ENCODE measurements at places on chromosomes 6 and 20.

GRCh38 chr20:31869942-31870725, at the start of the genes DUSP15 and TTLL9:
TSS of gene DUSP15 (minus strand) at chr20:31870527. CDS start at chr20:31870337, 190 bp downstream.
TSS of gene TTLL9 (plus strand) at chr20:31870634. CDS start at chr20:31871127, 493 bp downstream.
- DNase-seq, result no peak

- no peak for DNase-seq
Observed at GRCh38 chr6:75025371-75025770, 180.5 kb downstream of the COL12A1 start.

- no peak for DNase-seq
Observed at GRCh38 chr20:41249411-41250281, 67.9 kb downstream of the ZHX3 start.

GRCh38 chr6:134624781-134625180, 306.9 kb upstream of the SGK1 start:
- DNase-seq, result no peak

DNA sequence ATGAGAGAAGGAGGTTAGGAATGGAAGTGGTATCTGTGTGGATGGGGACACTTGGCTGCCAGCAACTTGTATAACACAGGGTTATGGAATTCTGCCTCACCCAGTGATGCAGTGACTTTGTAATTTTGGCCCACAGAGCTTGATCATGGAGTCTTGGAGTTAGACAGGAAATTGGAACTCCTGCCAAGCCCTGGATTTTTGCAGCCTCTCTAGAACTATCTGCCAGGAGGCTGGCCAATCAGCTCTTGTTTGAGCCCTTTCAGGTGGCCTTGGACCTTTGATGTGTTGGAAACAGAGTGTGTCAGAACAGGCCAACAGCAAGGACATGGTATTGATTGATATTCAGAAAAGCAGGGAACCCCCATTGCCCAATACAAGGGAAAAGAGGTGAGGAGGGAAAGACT, 157.7 kb upstream of the GGTLC1 start:
- DNase-seq, result no peak

GRCh38 chr20:48238781-48239180, 453.5 kb upstream of the SULF2 start:
- DNase-seq, result no peak

GRCh38 chr6:153003366-153003690, 819 bp upstream of the MTRF1L start:
- DNase-seq, result no peak

- no peak for DNase-seq
Observed at GRCh38 chr20:38889792-38890496, 36.3 kb upstream of the FAM83D start.

- DNase-seq, result no peak
Observed at GRCh38 chr6:31005249-31006020, 4.8 kb upstream of the MUC22 start.

DNA sequence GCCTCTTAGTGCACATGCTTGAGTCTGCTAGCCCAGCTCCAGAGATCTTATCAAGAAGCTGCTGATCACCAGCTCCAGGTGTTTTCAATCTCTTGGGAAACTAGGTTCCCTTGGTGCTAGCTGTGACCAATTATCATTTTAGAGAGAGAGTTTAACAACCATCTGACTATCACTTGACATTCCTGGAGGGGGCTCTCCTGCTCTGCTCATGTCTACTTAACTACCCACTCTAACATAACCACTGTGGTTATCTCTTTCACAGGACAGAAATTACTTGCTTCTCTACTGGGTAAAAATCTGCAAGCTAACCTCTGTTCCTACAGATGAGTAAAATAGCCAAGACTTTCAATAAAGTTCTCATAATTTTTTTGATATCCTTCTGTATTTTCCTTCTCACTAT, 823.4 kb upstream of the GJE1 start:
- no peak for DNase-seq

DNA sequence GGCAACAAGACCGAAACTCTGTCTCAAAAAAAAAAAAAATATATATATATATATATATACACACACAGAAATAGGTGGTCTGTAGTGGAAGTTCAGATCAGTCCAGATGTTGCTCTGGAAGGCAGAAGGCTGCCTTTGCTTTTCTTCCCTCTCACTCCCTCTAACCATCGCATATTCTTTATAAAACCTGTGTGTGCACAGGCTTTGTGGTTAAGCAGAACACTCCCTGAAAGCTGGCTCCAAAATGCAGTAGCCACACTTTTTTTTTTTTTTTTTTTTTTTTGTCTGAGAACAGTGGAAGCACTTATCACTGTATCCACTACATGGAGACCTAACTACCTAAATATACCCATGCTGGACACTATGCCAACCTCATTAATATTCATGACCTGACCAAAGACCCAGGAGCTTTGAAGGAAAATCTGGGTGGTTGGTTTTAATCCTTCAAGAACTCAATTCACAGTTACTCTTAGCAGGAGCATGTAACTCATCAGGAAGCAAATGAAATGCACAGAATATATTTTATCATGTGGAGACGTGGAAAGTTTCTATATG, 20.0 kb upstream of the GFOD1 start:
- no peak for DNase-seq

- no peak for DNase-seq
Observed at GRCh38 chr20:20233041-20233514, 134.8 kb upstream of the INSM1 start.

- no peak for DNase-seq
Observed at GRCh38 chr6:148550569-148550968, 196.3 kb upstream of the UST start.

GRCh38 chr6:45563844-45564243, 186.1 kb upstream of the SUPT3H start:
- no peak for DNase-seq

DNA sequence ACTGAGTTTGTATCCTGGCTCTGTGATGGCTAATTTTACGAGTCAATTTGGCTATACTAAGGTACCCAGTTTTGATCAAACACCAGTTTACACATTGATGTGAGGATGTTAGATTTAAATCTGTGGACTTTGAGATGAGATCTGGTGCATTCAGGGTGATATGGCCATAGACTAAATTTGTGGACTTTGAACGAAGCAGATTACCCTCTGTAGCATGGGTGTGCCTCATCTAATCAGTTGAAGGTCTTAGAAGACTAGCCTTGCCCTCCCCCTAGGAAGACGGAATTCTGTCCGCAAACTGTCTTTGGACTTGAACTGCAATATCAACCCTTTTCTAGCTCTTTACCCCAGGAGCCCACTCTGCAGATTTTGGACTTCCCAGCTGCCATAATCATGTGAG, 547.8 kb upstream of the CITED2 start:
- no peak for DNase-seq

GRCh38 chr6:113010196-113010989, 663.3 kb downstream of the RFPL4B start:
- DNase-seq, result no peak

GRCh38 chr6:109794201-109794923, 103.3 kb downstream of the FIG4 start:
- DNase-seq, result no peak

- DNase-seq, result no peak
Observed at GRCh38 chr6:75633045-75633444, 31.4 kb downstream of the SENP6 start.

DNA sequence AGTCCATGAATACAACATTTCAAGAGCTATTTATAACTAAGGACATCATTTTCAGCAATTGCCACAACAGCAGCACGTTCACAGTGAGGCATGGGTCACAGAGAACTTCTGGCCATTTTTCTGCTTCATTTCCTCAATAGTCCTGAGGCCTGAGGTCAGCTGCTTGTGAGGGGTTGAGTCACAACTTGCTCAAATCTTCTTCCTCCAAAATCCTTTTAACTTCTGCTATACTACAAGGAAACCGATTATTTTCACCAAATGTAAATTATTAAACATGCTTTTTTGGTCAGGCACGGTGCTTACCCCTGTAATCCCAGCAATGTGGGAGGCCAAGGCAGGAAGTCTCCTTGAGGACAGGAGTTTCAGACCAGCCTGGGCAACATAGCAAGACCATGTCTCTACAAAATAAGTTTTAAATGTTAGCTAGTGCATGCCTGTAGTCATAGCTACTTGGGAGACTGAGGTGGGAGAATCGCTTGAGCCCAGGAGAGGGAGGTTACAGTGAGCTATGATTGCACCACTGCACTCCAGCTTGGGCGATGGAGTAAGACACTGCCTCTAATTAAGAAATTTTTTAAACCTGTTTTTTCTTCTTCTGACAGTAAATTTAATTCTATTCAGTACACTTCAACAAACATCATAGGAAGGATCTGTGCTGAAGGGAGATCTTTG, 11.1 kb upstream of the SLC16A10 start:
- no peak for DNase-seq

GRCh38 chr20:17655865-17656479, 26.1 kb downstream of the RRBP1 start:
- DNase-seq, result no peak

- DNase-seq, result no peak
Observed at GRCh38 chr6:107550241-107550840, 60.4 kb downstream of the SOBP start.

DNA sequence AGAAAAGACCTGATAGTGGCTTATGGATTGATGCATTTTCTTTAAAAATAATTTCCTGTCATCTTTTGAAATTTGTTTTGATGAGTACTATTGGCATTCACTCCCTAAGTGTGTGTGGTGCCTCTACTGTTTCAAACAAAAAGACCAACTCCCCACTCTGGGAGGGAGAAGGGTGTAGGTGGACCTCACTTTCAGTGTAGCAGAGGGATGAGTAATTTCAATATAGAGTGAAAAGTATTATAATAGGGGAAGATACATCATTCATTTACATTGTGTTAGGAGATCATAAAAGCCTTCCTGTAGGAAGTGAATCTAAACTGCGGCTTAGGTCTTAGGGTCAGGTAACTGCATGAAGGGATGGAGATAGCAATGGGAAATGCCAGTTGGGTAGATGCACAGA, 46.4 kb downstream of the SAMD3 start:
- no peak for DNase-seq

DNA sequence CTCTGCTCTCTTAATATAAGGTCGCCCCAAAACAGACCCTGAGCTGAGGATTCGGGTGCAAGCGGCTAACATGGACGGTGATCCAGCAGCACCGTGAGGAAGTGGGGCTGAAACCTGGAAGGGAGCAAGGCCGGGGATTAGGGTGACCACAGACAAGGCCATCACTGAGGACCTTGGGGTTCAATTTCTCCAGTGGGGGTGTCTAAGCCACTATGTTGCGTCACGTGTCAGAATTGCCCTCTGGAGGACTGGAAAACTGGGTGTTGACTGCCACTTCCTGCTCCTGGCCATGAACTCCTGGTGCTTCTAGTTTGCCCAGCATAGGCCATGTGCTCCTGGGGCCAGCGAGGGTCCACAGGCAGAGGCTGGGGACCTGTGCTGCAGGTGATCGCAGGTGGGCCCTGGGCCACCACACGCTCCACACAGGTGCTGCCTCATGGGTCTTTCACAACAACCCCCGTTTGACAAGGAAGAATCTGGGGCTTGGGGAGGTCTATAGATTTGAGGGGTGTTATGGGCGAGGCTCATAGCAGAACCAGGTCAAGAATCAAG, 101.9 kb downstream of the CDH26 start:
- no peak for DNase-seq

DNA sequence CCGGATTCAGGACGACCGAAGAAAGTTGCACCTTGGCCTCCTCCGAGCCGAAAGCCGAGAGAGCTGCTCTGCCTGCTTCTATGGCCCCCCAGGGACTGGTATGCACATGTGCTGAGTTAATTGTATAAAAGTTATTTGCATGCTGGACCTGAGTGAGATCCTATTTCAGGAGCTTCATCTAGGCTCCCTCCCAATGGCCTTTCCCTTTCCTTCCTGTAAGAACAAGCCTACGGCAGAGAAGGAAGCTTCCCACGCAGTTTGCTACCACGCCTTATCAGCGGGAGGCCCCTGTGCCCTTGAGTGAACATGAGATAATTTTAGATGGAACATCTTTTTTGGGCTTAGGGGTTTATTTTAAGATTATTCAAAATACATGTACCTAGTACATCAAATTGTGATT, 65.9 kb downstream of the RIN2 start:
- DNase-seq, result no peak

DNA sequence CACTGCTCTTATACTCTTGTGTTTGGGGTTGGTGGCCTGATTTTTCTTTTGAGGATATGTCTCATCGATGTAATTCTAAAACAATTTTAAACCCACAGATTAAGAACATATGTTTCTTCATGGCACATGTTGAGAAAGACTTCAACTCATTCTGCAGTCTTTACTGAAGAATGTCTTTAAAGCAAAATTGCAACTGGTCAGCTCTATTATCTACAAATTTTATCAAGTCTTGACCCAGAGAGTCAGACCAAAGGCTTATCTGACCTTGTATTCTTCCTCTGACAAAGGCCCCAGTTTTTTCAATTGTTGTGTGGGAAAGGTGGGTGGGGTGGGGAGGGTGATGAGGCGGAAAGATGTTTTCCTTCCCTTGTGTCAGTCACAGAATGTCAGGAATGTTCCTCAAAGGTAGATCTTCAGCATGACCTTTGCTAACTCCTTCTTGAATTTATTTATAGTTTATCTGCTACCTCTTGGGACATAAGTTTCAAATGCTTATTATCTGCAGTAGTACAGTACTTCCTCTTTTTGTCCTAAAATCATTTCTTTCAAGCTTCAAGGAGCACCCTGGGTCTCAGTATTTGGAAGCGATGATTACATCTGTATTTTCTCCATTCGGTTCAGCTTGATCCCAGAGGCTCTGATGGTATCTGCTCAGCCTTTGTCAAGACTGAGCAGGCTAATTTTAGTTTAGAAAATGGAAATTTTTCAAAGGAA, 63.2 kb upstream of the TIAM2 start:
- DNase-seq, result no peak

GRCh38 chr20:22836877-22837276, 198.2 kb upstream of the SSTR4 start:
- no peak for DNase-seq

- DNase-seq, result no peak
Observed at GRCh38 chr6:52391599-52391998, 28.5 kb upstream of the EFHC1 start.

Data from central memory CD4-positive, alpha-beta T cell (primary cell).